H1 (cell line): ENCODE measurements at places on chromosomes 5 and 9. TPM values are rescaled to one million over a fixed set of nuclear protein-coding genes. Genes with fewer than 3 reads are reported as not detected.

Gene OGN
- total RNA-seq: not detected in 2 replicates

Gene LCN12
- total RNA-seq: 1.5 and 1.7 TPM in 2 replicates

Gene ADCY2
- 122 and 131 TPM in 2 replicates for total RNA-seq

Gene ZFR
- total RNA-seq: 66.2 and 68.8 TPM in 2 replicates

Gene AQP7
- total RNA-seq: not detected in 2 replicates

Gene FBXO10
- total RNA-seq: 13.1 and 15.4 TPM in 2 replicates

Gene IL5
- total RNA-seq: not detected in 2 replicates

Gene MLANA
- not detected in 2 replicates for total RNA-seq

Gene PCDHB12
- 2.0 and 3.0 TPM in 2 replicates for total RNA-seq

Gene NDUFS6
- total RNA-seq: 72.7 and 77.1 TPM in 2 replicates

Gene RORB
- total RNA-seq: 6.5 and 7.1 TPM in 2 replicates

Gene IFNA21
- total RNA-seq: not detected in 2 replicates

Gene DOCK8
- 1.4 and 2.0 TPM in 2 replicates for total RNA-seq

Gene ANXA2R
- total RNA-seq: 0.17 and 0.29 TPM in 2 replicates
